ENCODE measurements at places on chromosomes 6 and 20.

DNA sequence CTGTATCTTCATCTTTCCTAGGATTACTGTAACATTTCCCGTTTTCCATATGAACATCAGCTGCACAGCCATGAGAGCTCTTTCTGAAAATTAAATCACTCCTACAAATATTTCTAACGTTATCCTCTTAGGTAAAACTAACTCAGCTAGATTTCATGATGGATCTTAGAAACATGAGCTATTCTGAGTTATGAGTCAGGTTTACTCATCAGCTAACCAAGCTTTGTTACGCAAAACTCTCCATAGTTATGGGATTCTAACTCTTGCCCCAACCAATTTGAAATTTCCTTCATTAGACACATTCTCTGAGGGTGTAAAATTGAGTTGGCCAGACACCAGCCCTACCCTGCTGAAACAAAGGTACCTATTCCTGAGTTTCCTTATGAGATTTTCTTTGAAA lies 14.0 kb downstream of the DEFB110 start:
- no peak for DNase-seq

GRCh38 chr6:25640446-25640845 lies 11.6 kb upstream of the SCGN start:
- no peak for DNase-seq

- peak; percentile 37 for DNase-seq
Measured at GRCh38 chr6:138404666-138405337, 779 bp downstream of the HEBP2 start.

- DNase-seq = no peak
Measured at GRCh38 chr6:370555-370954, 21.0 kb upstream of the IRF4 start.

DNA sequence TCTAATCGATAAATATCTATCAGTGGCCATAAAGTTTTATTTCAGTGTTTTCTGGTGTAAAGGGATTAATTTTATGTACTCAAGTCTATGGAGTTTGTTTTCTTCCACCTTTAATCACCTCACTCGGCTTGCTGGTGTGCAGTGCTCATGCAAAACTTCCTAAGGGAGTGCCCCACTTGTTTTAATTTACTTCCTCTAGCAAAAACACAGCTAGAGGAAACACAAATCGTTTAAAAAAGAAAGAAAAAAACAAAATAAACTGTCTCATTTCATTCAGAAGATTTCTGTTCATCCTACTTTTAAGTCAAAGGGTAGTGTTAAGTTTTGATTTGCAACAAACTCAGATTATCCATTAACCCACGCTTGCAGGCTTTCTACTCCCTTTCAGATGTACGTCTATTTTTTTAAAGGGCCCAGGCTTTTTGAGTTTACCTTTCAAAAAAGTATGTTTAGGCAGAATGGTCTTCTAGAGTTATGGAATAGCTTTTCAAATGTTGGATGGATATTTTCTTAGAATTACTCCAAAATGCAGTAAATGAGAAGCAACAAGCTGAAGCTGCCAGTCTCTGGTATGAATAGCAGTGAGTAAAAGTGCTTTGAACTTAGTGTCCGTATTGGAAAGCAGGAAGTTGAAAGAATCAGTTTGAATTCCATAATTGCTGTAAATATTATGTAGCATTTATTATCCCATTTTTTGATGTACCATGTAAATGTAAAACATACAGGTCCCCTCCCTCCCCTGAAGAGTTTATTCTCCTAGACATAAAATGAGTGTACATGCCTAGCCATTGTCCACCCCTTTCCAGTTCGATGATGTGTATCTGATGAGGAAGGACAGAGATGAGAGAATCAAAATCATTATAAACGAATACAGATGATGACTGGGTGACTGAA lies 113.3 kb downstream of the SLC16A10 start:
- no peak for DNase-seq

DNA sequence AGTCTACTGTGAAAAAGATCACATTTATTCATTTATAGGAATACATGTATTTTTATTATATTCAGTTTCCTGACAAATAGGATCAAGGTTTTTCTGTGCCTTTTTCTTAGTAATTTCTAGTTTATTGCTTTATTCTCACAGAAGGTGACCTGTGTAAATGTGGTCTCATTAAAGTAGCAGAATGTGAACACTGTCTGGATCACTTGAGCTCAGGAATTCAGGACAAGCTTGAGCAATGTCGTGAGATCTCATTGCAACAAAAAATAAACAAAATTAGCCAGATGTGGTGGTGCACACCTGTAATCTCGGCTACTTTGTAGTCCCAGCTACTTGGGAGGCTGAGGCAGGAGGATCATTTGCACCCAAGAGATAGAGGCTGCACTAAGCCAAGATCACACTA lies 516.7 kb downstream of the CDKAL1 start:
- no peak for DNase-seq

GRCh38 chr6:109478222-109478805 lies 4.7 kb downstream of the ZBTB24 start:
- no peak for DNase-seq

Measured in DMS79 treated with DMSO at 0.1 percent for 48 hours (cell line).